ENCODE measurements at places on chromosomes 6 and 20.
A peak's percentile ranks its signal among the peaks of the same experiment; 100 is the strongest.

GRCh38 chr20:49669601-49670189 lies 44.0 kb downstream of the B4GALT5 start:
- DNase-seq, result no peak

GRCh38 chr6:20092071-20092566 lies 120.2 kb downstream of the MBOAT1 start:
- DNase-seq, result peak; percentile 71

DNA sequence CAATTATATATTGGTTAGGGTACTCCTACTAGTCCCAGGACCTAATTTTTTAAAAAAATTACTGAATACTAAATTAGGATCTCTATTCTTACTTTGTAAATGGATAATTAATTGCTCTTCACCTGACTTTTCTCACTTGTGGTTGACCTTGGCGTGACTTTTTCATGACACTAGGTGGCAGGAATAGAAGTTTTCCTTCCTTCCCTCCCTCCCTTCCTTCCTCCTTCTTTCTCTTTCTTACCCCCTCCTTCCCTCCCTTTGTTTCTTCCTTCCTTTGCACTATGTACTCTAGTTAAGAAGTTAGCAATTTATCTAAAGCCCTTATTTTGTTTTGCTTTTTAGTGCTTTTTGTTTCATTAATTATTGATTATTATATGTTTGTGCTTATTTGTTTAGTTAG lies 20.4 kb upstream of the HBS1L start:
- DNase-seq, result no peak

- no peak for DNase-seq
These were observed 93.5 kb upstream of the SASH1 start for GRCh38 chr6:148249160-148249559.

DNA sequence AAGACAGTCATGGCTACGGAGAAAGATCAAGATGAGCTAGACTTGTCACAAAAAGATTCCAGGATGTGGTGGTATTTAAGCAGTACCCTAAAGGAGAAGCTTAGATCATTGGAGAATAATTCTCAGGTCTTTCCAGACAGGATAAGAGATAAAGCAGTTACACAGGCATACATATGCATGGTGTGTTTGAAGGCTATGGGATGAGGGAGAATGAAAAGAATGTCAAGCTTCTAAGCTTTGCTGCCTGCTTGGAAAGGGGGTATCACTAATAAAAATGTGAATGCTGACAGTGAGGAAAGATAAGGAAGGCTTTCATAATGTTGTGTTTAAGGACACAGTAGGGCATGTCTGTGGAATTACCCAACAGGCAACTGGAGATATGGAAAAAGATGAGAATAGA lies 28.1 kb downstream of the RWDD2A start:
- DNase-seq, result no peak

GRCh38 chr20:46523108-46523507 lies 9.7 kb upstream of the ZNF334 start:
- DNase-seq, result no peak

- DNase-seq, result no peak
These were observed 5.7 kb upstream of the PXDC1 start for GRCh38 chr6:3757241-3757641.

- DNase-seq, result peak; percentile 29
These were observed 25.1 kb upstream of the TRIM26 start for GRCh38 chr6:30238178-30238795.

- no peak for DNase-seq
These were observed 87.8 kb upstream of the TIAM2 start for GRCh38 chr6:154907291-154907690.

- DNase-seq, result peak; percentile 4
These were observed 300.9 kb downstream of the LAMA2 start for GRCh38 chr6:129183681-129184301.

GRCh38 chr6:164325168-164325567 lies 910.6 kb downstream of the QKI start:
- DNase-seq, result no peak
